ENCODE measurements at places on chromosomes 11 and 22.

DNA sequence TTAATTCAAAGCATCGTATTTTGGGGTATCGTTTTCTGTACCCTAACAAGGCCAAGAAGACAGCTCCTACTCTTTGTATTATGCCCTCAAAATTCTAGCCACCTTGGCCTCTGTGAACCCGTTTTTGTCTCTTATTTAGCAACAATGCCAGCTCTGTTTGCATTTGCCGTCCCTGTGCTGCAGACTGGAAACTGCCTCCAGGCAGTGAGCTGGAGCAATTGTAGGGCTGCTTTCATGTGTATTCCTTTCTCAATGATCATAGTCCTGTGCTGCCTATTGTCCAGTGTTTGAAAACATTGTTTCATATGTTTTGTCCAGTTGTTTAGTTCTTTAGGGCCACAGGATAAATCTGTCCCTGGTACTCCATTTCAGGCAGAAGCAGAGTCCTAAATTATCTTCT lies 19.9 kb upstream of the BACE1-AS start:
- no peak for DNase-seq

- DNase-seq = no peak
Observed at GRCh38 chr11:88293931-88294330, 43.6 kb downstream of the CTSC start.

- no peak for DNase-seq
Observed at GRCh38 chr22:44482776-44483175, 15.3 kb downstream of the RTL6 start.

- DNase-seq = no peak
Observed at GRCh38 chr22:42062506-42063170, 8.0 kb downstream of the NAGA start.

- DNase-seq = no peak
Observed at GRCh38 chr11:116865696-116866095, 28.3 kb upstream of the APOA1 start.

GRCh38 chr11:125247431-125247830 lies 82.9 kb downstream of the PKNOX2 start:
- no peak for DNase-seq

GRCh38 chr11:1574238-1574932 lies 2.3 kb upstream of the DUSP8 start:
- DNase-seq = peak; percentile 44

DNA sequence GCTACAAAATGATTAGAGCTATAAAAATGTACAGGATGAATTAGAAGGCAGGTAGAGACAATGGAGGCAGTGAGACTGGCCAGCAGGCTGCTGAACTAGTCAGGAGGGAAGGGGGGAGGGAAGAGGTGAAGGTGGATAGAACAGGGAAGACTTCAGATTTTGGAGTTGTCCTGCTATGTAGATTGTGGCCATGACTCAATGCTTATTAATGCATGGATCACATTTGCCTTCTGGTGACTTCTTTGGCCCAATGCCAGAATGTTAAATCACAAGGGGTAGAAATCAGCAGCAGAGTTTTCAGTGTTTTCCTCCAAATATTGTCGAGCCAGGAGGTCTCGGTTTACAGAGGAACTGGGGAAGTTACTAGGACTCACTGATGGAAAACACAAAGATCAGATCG lies 346.6 kb downstream of the AASDHPPT start:
- no peak for DNase-seq

GRCh38 chr11:76455331-76455730 lies 10.5 kb downstream of the EMSY start:
- no peak for DNase-seq

DNA sequence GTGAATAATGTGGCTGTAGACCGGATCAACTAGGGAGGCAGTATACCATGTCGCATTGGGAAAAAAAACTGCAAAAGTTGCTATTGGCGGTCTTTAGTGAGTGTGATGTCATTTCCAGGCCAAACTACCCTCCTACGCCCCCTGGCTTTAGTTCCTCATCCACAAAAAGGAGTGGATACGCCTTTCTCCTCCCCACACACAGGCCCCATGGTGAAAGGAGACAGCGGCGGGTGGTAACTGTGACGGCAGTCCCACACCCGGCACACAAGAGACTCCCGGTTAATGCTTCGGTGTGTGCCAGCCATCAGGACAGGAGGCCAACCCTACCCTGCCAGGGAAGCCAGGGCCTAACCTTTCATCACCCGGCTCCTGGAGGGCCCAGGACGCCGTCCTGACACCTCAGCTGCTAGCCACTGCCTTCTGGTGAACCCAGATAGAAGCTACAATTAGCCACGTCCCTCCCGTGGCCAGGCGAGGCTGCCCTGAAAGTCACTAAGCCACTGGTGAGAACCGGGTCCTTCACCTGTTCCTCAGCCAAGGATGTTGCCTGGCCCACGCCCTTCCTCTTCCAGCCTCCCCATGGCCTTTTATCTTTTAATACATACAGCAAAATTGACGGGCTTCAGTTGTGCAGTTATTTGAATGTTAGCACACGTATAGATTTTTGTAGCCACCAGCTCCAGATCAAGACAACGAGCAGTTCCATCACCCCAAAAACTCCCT lies 10.8 kb downstream of the TP53I11 start:
- no peak for DNase-seq

GRCh38 chr11:674406-674805 lies 20.6 kb downstream of the DEAF1 start:
- no peak for DNase-seq

DNA sequence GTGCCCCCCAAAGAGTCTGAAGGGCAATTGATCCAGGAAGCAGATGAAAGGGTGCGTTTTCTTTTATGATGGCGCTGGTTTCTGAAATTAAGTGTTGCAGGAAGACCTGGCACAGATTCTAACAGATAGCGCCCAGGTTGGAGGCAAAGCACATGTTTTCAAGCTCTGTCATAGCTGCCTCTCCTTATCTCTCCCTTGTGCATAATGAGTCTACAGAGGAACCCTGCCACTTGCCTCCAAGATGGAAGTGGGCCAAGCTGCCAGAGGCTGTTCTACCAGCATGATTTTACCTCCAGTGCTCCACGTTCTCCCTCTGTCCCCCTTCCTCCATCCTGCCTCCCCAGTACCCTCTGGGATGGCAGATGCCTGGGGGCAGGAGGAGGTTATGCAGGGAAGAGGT lies 30.0 kb upstream of the TLCD5 start:
- peak; percentile 89 for DNase-seq

- DNase-seq = no peak
Observed at GRCh38 chr22:42493393-42493792, 26.2 kb downstream of the RRP7A start.

DNA sequence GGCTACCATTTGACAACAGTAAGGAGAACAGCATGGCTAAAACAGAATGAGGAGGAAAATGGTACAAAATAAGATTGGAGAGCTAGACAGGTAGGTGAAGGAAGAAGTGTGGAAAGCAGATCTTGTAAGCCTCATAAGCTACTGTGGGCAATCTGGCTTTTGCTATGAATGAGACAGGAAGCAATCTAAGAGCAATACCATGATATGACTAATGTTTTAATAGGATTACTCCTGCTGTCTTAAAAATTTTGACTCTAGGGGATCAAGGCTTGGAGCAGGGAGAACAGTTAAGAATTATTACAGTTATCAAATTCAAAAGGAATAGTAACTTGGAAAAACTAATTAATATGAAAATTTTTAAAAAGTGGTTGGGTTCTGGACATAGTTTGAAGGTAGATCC lies 1166.0 kb upstream of the CCDC90B start:
- DNase-seq = no peak

GRCh38 chr11:27726981-27727380 lies 26.7 kb upstream of the BDNF start:
- no peak for DNase-seq

- no peak for DNase-seq
Observed at GRCh38 chr11:119706029-119706428, 23.0 kb downstream of the NECTIN1 start.

DNA sequence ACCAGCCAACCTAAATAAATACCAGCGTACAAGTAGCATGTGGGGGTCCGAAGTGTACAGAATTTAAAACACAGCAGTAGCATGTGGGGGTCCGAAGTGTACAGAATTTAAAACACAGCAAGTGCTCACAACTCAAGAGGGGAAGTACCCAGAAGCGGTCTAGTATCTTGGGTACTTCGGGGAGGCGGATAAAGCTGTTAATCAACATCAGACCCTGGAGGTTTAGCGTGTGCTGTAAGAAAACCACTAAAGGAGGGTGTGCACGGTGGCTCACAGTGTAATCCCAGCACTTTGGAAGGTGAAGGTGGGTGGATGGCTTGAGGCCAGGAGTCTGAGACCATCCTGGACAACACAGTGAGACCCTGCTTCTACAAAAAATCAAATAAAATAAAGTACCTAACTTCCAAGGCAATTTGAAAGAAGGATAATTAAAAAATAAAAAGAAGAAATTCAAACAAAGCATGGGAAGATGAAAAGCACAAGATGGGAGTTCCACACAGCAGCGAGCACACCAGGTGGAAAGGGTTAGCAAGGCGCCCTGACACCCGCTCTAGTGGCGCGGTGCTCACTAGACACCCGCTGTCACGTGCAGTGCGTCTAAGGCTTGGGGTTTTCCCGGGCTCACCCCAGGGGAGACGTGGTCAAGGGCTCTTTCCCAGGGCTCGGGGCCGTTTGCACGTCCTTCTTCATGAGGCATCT lies 35.0 kb upstream of the MOB2 start:
- no peak for DNase-seq

DNA sequence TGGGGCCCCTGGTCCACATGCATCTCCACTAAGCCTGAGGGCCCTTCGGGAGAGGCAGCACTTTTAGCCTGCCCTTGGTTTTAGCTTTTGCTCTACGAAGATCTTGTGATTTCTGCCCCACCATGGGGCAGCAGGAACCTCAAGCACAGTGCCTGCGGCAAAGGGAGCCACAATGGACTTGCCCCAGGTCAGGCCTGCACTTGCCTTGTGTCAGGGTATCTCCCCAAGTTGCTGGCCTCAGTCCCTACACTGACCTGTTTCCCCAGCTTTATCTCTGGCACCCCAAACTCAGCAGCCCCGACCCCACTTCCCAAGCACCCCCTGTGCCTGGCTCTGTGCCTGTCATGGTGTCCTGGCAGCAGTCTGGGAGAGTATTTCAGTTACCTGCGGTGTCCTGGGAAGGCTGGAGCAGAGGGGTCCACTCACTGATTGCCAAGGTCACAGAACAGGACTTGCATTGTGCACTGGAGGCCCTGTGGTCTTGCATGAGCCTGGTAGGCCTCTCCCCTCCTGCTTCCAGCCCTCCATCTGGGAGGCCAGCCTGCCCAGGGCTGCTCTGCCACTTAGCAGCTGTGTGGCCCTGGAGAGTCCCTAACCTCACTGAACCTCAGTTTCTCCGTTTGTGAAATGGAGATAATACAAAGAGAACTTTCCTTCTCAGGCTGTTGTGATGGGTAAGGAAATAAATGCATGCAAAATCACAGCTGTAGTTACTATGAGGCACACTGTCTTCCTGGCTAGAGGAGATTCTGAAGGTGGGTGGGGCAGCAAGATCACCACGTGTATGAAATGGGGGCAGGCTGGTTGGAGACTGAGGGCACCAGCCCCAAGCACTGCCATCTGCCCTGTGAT lies 3.6 kb upstream of the AIFM3 start:
- no peak for DNase-seq

DNA sequence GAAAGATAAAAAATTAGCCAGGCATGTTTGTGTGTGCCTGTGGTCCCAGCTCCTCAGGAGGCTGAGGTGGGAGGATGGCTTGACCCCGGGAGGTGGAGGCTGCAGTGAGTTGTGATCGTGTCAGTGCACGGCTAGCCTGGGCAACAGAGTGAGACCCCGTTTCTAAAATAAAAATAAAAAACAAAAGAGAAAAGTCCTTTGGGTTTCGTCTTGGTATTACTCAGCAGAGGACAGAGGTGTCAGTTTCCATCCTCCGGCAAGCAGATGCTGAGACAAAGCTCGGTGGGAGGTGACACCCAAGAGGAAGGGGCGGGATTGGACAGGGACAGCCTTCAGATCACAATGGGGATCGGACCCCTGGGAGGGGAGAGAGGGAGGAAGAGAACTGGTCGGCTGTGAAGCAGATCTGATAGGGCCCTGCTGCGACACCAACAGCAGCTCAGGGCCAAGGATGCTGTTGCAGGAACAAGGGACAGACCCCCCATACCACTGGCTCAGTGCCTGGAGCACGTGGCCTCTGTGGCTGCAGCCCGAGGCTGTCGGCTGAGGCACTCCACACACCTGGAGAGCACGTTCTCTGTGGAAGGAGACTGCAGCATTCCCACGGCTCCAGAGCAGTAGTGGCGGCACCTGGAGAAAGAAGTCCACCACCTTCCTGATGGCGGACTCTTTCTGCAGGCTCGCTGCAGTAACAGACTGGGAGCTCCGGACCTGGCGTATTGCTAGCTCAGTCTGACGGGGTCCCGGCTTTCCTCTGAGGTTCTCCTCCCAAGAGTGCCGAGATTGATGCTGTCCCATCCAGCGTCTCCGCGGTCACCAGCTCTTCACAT lies 5.2 kb upstream of the BID start:
- DNase-seq = peak; percentile 53

DNA sequence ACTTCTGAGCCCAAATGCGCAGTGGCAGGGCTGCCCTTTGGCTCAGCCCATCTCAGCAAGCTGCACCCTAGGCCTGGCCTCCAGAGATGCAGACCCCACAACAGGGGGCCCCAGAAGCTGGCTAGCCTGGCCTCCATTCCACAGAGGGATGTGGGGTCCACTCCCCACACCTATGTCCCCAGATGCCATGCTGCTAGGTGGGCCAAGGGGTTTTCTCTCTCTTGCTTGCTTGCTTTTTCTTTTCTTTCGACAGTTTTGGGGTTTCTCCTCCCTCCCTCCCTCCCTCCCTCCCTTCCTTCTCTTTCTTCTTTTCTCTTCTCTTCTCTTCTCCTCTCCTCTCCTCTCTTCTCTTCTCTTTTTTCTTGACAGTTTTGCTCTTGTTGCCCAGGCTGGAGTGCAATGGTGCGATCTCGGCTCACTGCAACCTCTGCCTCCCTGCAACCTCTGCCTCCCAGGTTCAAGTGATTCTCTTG lies 9.6 kb downstream of the SCARF2 start:
- no peak for DNase-seq

DNA sequence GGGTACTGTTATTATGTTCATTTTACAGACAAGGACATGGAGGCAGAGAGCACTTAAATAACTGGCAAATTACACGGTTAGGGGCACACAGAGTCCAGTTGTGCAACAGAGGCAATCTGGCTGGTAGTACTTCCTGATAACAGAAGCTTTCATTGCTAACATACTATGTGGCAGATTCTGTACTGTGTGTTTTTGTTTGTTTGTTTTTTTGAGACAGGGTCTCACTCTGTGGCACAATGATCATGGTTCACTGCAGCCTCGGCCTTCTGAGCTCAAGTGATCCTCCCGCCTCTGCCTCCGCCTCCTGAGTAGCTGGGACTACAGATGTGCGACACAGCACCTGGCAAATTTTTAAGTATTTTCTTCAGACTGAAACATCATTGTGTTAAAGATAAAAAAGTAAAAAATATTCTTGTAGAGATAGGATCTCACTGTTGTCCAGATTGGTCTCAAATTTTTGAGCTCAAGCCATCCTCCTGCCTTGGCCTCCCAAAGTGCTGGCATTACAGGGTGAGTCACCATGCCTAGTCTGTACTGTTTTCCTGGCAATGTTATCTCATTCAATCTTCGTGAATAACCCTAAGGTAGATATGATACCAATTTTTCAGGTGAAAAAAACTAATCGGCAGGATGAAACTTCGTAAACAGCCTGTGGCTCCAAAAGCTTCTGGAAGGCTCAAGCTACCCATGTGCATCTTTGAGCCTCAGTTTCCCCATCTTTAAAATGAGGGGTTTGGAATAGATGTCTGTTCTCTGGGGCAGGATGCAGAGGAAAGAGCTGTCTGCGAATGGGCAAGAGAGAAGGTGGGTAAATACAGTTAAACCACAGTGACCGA lies 921 bp upstream of the NUCB2 start:
- DNase-seq = no peak

All from BE2C (cell line).